DMS79 (cell line): ENCODE measurements at places on chromosomes 1 and 21.

GRCh38 chr1:5746611-5747425 lies 245.4 kb downstream of the NPHP4 start:
- peak; percentile 4 for DNase-seq

- DNase-seq: no peak
These were observed 56.2 kb downstream of the KLHDC7A start for GRCh38 chr1:18536915-18537314.

DNA sequence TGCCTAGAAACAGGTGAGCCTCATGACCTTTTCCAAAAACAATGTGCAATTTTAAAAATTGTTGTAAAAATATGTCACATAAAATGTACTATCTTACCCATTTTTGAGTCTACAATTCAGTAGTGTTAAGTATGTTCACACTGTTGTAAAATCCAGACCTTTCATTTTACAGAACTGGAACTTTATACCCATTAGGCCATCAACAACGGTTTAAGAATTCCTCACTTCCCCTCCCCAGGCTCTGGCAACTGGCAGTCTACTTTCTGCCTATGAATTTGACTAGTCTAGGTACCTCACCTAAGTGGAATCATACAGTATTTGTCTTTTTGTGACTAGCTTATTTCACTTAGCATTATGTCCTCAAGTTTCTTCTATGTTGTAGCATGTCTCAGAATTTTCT lies 8.6 kb downstream of the CTSE start:
- DNase-seq: no peak

DNA sequence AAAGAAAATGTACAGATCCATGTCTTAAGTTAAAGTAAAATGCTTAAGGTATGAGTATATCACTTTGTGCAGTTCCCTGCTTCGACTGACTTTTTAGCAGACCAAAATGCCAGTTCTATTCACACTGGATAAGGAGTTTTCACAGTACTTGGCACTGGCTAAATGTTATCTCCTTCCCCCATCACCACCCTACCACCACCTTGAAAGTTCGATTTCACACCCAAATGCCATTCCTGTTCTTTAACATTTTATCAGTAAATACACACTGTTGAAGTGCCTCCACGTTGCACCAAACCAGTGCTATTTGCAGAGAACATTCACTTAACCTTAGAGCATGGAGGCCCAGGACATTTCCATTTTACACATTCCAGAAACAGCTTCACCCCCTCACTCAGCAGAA lies 100.0 kb downstream of the URB2 start:
- no peak for DNase-seq

DNA sequence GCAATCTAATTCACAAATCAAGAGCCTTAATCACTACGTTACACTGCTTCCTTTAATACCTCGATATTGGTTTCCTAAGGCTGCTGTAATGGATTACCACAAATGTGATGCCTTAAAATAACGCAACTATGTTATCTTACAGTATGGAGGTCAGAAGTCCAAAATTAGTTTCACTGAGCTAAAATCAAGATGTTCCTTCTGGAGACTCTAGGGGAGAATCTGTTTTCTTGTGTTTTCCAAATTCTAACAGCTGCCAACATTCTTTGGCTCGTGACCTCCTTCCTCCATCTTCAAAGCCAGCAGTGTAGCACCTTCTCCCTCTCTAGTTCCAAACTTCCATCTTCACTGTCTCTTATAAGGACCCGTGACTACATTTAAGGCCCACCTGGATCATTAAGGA lies 335.0 kb upstream of the NFIA start:
- no peak for DNase-seq

DNA sequence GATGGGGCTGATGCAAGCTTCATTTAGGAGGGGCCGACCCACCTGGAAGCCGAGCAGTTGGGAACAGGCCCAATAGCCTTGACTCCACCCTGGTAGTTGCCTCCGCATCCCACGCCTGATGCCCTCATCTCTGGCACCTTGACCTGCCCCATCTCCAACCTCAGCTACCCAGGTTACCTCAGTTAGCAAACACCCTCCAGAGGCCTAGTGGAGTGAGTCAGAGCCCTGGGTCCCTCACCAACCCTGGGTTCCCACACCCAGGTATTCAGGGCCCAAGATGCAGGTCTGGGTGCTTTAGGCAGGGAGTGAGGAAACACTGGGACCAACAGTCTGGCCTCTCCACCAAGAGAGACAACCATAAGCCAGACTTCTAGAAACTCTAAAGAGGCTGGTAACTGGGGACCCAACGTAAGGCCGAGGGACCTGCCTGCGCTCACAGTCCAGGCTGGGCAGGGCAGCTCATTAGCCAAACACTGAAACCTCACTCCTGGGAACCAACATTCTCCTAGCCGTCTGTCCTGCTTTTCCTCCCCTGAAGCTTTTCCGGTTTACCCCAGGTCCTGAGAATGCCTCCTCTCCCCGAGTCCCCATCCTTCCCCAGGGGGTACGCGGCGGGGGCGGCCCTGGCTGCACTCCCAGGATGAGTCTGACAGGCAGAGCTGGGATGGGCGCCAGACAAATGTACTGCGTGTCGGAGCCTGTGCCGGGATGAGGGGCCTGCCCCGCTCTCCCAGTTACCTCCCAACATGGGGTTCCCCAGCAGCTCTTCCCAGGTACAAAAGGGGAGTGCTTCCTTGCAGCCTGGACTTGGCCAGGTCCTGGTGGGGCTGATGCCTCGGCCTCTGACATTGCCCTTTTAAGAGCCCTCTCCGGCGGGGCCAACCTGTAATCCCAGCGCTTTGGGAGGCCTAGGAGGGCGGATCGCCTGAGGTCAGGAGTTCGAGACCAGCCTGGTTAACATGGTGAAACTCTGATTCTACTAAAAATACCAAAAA lies 8.9 kb upstream of the CELSR2 start:
- DNase-seq: no peak

DNA sequence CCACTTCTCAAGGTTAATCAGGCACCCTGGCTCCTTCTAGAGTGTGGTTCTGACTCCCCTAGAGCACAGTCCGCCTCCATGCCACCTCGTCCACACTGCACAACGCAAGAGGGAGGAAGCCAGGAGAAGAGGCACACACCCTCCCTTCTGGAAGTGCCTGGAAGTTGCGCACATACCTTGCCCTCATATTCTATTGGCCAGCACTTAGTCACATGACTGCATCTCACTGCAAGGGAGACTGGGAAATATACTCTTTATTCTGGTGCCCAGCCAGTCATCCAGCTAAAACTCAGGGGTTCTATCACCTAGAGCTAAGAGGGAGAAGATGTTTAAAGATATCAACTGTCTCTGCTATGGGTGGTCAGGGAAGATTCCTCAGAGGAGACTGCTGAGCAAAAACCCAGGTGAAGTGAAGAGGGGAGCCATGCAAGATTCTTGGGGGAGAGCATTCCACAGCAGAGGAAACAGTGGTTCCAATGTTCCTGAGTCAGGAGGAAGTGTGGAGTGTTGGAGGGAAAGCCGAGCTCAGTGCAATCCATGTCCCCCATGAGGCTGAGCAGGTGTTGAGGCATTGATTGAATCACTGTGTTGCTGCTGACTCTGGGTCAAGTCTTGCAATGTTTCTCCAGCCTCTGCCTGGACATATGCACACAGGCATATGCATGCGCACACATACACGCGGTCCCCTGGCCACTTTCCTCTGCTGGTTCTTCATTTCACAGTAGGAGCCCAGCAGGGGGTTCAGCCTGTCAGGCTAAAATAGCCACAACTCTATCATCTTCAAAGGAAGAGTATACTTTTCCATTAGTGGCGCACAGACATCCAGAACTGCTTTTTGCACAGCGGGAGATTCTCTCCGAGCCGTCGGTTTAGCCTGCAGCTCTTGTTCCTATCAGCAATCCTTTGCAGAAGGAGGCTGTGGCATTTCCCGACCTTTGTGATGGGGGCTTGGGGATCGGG lies 22.3 kb upstream of the KLHDC7A start:
- DNase-seq: no peak

DNA sequence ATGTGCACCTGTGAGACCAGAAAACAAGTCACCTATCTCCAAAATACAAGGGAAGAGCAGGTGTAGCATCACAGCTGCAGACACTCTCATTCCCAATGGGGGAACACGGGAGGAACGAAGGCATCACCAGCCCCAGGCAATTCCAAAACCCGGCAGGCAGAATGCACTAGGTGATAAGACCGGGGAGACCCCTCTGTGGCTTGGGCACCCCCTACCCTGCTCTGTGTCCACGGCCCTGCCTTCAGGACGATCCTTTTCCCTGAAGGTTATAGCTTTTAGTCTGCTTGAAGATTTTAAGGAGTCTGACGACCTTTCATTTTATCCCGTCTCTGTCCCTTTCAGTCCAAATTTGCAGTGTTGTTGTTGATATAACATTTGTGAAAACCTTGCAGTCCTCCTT lies 19.2 kb downstream of the TRPM2 start:
- no peak for DNase-seq

- peak; percentile 95 for DNase-seq
These were observed 193.2 kb downstream of the TRABD2B start for GRCh38 chr1:47803815-47804501.

GRCh38 chr1:85245891-85246290 lies 13.6 kb downstream of the C1orf52 start:
- no peak for DNase-seq

- DNase-seq: peak; percentile 7
These were observed 296 bp upstream of the RNPEP start for GRCh38 chr1:201982082-201982622.

- DNase-seq: no peak
These were observed 359.8 kb downstream of the DUSP10 start for GRCh38 chr1:221381910-221382623.

GRCh38 chr21:33751120-33751519 lies 108.8 kb downstream of the ITSN1 start:
- DNase-seq: no peak

DNA sequence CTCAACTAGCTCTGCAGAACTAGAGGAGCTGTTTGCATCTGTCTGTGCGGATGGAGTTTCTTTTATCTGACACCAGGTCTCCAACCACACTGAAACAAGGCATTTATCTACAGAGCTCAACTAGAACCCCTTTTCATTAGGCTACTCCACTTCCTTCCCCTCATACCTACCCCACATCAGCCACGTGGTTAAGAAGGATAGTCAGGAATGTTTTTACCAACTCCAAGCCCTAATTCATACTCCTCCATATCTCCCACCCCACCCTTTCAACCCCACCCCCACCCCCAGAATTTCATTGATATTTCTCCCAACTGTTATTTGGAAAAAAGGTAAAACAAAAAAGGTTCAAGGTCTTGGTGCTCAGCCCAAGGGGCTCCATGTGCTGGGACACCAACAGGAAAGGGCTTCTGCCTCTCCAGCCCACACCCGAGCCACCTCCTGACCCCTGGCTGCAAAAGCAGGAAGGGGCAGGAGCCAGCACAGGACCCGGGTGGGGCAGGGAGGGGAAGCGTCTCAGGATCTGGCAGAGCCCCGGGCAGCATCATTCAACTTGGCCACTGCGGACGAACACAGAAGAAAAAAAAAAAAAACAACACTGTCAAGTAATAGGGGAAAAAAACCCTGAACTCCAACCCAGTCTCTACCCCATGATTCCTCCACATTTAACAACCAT lies 7.0 kb downstream of the ENSA start:
- no peak for DNase-seq

GRCh38 chr1:15410884-15411245 lies 1.2 kb downstream of the EFHD2 start:
- no peak for DNase-seq

GRCh38 chr1:93845538-93846205 lies 33.3 kb downstream of the DNTTIP2 start:
- DNase-seq: peak; percentile 25

DNA sequence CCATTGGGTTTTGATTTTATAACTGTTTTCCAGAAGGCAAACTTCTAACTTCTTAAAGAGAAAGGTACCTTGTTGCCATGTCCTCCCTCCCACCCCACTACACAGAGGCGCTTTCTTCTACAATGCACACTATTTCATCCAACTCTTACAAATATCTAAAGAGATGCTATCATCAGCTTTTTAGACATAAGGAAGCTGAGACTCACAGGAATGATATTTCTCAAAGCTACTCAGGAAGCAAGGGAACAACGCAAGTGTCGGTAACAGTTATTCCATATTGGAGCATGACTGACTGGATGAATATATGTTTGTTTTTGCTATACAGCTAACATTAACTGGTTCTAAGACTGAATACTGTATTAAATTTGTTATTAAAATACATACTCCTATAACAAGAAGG lies 318.0 kb downstream of the SMYD3 start:
- no peak for DNase-seq

DNA sequence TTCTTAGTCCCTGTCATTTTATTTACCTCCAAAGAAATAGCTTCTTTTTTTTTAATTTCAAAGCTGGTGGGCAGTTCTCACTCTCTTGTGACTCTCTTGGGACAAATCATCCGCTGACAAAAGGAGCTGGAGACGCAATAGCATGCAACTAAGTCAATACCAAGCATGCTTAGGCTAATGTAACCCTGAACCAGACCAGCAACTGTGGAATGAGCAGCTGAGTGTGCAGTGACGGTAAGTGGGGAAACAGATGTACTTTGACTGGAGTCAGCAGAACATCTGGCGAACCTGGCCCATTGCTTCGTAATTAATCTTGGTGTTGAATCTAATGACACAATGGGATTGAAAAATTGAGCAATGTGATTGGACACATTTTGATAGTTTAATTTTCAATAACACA lies 280.7 kb upstream of the PLXNA2 start:
- DNase-seq: no peak

DNA sequence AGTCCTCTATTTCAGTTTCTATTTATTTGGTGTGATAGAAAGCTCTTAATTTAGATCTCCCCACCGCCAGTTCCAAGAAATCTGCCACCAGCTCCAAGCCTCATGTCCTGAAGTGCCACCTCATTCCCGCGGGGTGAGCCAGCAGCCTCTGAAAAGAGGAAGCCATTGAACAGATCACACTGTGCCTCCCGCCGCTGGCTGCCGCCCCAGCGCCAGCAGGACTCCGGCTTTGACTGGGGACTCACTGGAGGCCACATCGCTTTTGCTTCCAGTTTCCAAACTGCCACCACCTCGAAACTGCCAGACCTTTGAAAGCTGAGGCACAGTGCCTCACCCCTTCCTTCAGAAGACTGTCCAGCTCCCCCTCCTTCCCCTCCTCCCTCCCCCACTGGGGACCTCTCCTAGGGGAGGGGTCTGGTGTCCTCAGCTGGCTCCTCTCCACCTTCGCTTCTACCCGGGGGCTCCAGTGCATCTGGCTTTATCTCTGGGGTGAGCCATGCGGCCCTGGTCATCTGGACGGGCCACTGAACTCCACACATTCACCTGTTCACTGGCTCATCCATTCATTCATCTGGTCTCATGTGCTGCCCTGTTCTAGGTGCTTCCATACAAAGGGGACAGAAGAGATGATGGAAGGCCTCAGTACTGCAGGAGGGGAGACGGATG lies 58.9 kb downstream of the VPS26C start:
- DNase-seq: no peak

- DNase-seq: no peak
These were observed 77.5 kb downstream of the DNTTIP2 start for GRCh38 chr1:93801471-93801870.

GRCh38 chr1:185046668-185047067 lies 1.3 kb downstream of the RNF2 start:
- no peak for DNase-seq

DNA sequence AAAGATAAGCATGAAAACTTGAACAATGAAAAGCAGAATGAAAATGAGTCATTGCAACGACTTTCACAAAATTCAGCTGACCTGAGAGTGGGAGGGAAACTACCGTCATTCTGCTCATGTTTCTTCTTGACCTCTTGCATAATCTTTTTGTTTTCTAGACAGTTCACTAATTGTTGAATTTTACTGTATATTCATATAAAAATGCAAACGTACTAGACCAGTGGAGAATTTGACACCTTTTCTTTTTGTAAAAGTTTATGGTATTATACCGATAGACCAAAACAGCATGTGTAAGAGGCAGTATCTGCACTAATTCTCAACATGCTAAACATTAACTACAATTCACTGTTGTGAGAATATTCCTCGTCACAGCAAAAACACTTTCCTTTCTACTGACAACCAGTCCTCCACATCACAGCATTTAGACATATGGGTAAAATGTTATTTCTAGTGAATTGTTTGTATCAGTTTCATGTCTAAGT lies 137.8 kb downstream of the GREM2 start:
- no peak for DNase-seq
